ENCODE measurements at places on chromosomes 4 and X. TPM values are rescaled to one million over a fixed set of nuclear protein-coding genes. Genes with fewer than 3 reads are reported as not detected.

GRCh38 chr4:143402776-143403552 lies 66.3 kb downstream of the GAB1 start:
- no peak overlapping the region for H3K4me3 ChIP-seq
- H3K27ac ChIP-seq, result no peak overlapping the region
- H3K36me3 ChIP-seq, result peaks cover 3% of the 10 kb centered on the region
- H3K27me3 ChIP-seq, result no peaks in the 10 kb centered on the region
- no peak for DNase-seq

Gene MUC7
- total RNA-seq, result not detected

DNA sequence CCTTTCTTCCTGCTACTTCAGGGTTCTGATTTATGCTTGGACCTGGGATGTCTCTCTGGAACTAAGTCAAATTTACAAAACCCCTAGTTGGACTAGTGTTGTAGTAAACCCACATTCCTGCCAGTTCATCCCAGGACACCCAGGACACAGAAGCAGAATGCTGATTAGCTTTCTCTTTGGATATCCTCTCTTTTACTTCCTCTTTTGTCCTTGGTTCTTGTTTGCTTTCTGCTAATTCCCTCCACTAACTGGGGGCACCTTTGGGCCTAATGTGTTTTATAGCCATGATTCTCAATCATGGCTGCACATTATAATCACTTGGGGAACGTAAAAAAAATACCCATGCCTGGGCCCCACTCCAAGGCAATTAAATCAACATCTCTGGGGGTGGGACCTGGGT lies 42.5 kb downstream of the LANCL3 start:
- no peak for DNase-seq
- peaks cover 10% of the 10 kb centered on the region for H3K27me3 ChIP-seq
- no peaks in the 10 kb centered on the region for H3K36me3 ChIP-seq
- H3K27ac ChIP-seq, result no peak overlapping the region

- DNase-seq, result no peak
- peaks cover 2% of the 10 kb centered on the region for H3K36me3 ChIP-seq
- H3K27ac ChIP-seq, result no peak overlapping the region
- H3K4me1 ChIP-seq, result no peaks in the 10 kb centered on the region
- no peak overlapping the region for H3K4me3 ChIP-seq
Measured at GRCh38 chr4:99120501-99120900, 23.6 kb downstream of the ADH4 start.

GRCh38 chr4:32145987-32146386 lies 1425.8 kb downstream of the PCDH7 start:
- no peak for DNase-seq
- no peak overlapping the region for H3K4me3 ChIP-seq
- H3K27ac ChIP-seq, result no peak overlapping the region
- peaks cover 12% of the 10 kb centered on the region for H3K4me1 ChIP-seq
- no peaks in the 10 kb centered on the region for H3K27me3 ChIP-seq

Gene CRMP1
- 16.5 TPM for total RNA-seq

Gene KLHL15
- 21.9 TPM for total RNA-seq

Gene NDUFB11
- 85.7 TPM for total RNA-seq

Gene HPGDS
- not detected for total RNA-seq

GRCh38 chr4:24130637-24131036 lies 240.8 kb upstream of the PPARGC1A start:
- H3K27me3 ChIP-seq, result peaks cover 17% of the 10 kb centered on the region
- no peaks in the 10 kb centered on the region for H3K4me1 ChIP-seq
- DNase-seq, result no peak
- H3K4me3 ChIP-seq, result no peak overlapping the region

GRCh38 chrX:9153300-9153699 lies 119.4 kb upstream of the FAM9B start:
- no peak overlapping the region for H3K4me3 ChIP-seq
- peaks cover 13% of the 10 kb centered on the region for H3K4me1 ChIP-seq
- no peak overlapping the region for H3K27ac ChIP-seq
- no peaks in the 10 kb centered on the region for H3K36me3 ChIP-seq

DNA sequence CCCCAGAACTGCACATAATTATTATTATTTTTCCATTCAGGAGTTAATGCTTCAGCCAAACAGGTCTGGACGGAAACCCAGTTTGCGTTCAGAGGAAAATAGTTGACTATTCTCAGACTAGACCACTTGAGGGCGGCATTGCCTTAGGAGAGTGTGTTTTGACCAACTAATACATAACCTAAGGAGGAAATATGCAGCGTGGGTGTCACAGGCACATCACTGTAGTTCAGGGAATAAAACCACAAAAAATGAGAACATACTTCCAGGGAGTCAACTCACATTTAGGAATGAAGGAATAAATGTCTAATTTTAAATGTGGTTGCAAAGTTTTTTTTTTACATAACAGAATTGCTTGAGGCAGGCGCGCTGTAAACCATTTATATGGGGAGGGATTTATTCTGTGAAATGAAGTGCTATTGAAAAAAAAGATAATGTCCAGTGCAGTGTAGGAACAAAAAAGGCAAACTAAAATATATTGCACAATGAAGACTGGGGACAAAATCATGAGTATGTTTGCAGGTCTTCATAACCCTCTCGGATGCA lies 93.3 kb downstream of the SYNPO2 start:
- H3K36me3 ChIP-seq, result no peaks in the 10 kb centered on the region
- no peak overlapping the region for H3K4me3 ChIP-seq
- H3K27ac ChIP-seq, result no peak overlapping the region

DNA sequence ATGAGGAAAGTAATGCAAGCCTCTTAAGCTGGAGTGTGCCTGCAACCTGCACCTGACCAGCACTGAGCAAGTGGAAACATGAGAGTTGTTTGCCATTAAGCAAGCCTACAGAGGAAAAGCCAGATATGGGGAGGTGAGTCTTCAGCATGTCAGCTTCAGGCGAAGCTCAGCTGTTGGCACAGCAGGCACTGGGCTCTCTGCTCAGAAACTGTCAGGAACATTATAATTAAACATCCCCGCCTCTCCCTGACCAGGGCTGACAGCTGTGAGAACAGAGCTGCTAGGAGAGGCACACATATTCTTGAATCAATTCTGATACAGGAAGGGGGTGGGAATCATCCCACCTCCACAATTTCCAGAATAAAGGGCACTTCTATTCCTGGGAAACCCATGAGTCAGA lies 19.0 kb upstream of the DCX start:
- H3K27ac ChIP-seq, result no peak overlapping the region
- no peaks in the 10 kb centered on the region for H3K27me3 ChIP-seq
- no peak overlapping the region for H3K4me3 ChIP-seq

GRCh38 chr4:183989931-183990330 lies 84.8 kb downstream of the STOX2 start:
- peaks cover 26% of the 10 kb centered on the region for H3K4me1 ChIP-seq
- no peak overlapping the region for H3K4me3 ChIP-seq
- H3K27me3 ChIP-seq, result no peaks in the 10 kb centered on the region
- H3K27ac ChIP-seq, result no peak overlapping the region
- H3K36me3 ChIP-seq, result peaks cover 5% of the 10 kb centered on the region
- DNase-seq, result no peak

GRCh38 chr4:6463311-6464289 lies 8.8 kb downstream of the PPP2R2C start:
- H3K27me3 ChIP-seq, result peaks cover 82% of the 10 kb centered on the region
- no peaks in the 10 kb centered on the region for H3K4me1 ChIP-seq
- H3K4me3 ChIP-seq, result no peak overlapping the region
- no peaks in the 10 kb centered on the region for H3K36me3 ChIP-seq
- peak; percentile 33 for DNase-seq

DNA sequence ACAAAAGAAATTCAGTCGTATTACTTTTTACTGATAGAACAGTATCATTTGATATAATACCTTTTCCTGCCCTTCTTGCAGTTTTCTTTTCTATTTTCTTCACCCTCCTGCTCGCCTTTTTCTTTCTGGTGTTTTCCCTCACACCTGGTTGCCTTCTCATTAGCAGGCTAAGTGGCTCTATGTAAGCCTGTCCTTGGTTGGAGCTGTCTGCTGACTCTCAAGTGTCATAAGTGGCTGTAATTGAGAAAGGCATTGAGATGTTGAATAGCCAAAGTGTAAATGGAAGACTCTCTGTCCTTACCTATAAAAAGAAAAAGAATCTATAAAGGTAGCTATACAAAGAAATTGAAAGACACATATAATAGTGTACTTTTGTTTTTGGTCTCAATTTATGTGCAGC lies 180.7 kb downstream of the ADGRL3 start:
- H3K4me3 ChIP-seq, result no peak overlapping the region
- peaks cover 4% of the 10 kb centered on the region for H3K4me1 ChIP-seq
- DNase-seq, result no peak
- H3K36me3 ChIP-seq, result peaks cover 11% of the 10 kb centered on the region

DNA sequence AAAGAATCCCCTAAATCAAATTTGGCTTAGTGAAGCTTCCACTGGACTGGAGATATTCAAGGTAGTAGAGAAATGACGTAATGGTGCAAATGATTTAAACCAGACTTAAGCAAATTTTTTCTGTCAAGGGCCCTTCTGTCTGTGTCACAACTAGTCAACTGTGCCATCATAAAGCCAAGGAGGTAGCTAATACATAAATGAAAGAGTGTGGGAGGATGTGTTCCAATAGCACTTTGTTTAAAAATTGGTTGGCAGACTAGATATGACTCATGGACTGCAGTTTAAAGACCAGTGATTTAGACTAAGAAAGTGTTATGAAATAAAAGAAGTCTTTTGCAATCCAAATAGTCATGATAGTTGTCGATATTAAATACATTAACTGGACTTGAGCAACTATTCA lies 24.3 kb upstream of the TEX13C start:
- H3K27ac ChIP-seq, result no peak overlapping the region
- no peaks in the 10 kb centered on the region for H3K36me3 ChIP-seq
- no peak overlapping the region for H3K4me3 ChIP-seq

Measured in mesothelial cell of epicardium (in vitro differentiated cells).